Smooth muscle cell of trachea (primary cell): ENCODE measurements at places on chromosomes 2 and 18. TPM values are rescaled to one million over a fixed set of nuclear protein-coding genes. Genes with fewer than 3 reads are reported as not detected.

HK2 gene
- total RNA-seq, result 19.1 and 46.8 TPM in 2 replicates

CNGA3 gene
- total RNA-seq, result under 0.01 and 0.17 TPM in 2 replicates

SERPINB10 gene
- not detected in 2 replicates for total RNA-seq

EVX2 gene
- total RNA-seq, result not detected in 2 replicates

ANKRD62 gene
- not detected in 2 replicates for total RNA-seq

ACMSD gene
- total RNA-seq, result not detected in 2 replicates

FBXO36 gene
- 2.5 and 4.9 TPM in 2 replicates for total RNA-seq

DHRS9 gene
- total RNA-seq, result not detected in 2 replicates

KCNG2 gene
- 0.73 and 3.3 TPM in 2 replicates for total RNA-seq

OBSL1 gene
- 41.0 and 69.1 TPM in 2 replicates for total RNA-seq

GDF7 gene
- total RNA-seq, result 0.15 TPM in 1 of 2 replicates, not detected in the other

OTOS gene
- 1.2 TPM in 1 of 2 replicates, not detected in the other for total RNA-seq

CTLA4 gene
- not detected in 2 replicates for total RNA-seq

DPP4 gene
- 81.4 and 163 TPM in 2 replicates for total RNA-seq

EMX1 gene
- total RNA-seq, result not detected in 2 replicates

DSC3 gene
- 0.15 and 0.33 TPM in 2 replicates for total RNA-seq

TUBA3E gene
- not detected in 2 replicates for total RNA-seq

CCL20 gene
- 2.2 TPM in 1 of 2 replicates, not detected in the other for total RNA-seq

ZNF892 gene
- total RNA-seq, result 6.3 and 7.9 TPM in 2 replicates

GCA gene
- total RNA-seq, result 3.8 and 7.6 TPM in 2 replicates

COL4A4 gene
- 0.50 and 0.87 TPM in 2 replicates for total RNA-seq

ASB18 gene
- total RNA-seq, result not detected in 2 replicates

NLRC4 gene
- total RNA-seq, result not detected in 2 replicates

MPP4 gene
- 0.73 and 0.99 TPM in 2 replicates for total RNA-seq

RNF144A gene
- total RNA-seq, result 0.99 and 2.0 TPM in 2 replicates

TUBA3D gene
- not detected in 2 replicates for total RNA-seq

ABCG8 gene
- total RNA-seq, result not detected in 2 replicates

FAM161A gene
- total RNA-seq, result 1.3 and 2.8 TPM in 2 replicates

ANKRD44 gene
- 8.0 and 8.3 TPM in 2 replicates for total RNA-seq

UGT1A10 gene
- not detected in 2 replicates for total RNA-seq

CRYGB gene
- total RNA-seq, result not detected in 2 replicates

ACTG2 gene
- 2.2 and 4.1 TPM in 2 replicates for total RNA-seq

CHAC2 gene
- total RNA-seq, result 0.83 and 5.5 TPM in 2 replicates

TMEM247 gene
- total RNA-seq, result not detected in 2 replicates

CLEC4F gene
- total RNA-seq, result not detected in 2 replicates

MBP gene
- 3.8 and 14.4 TPM in 2 replicates for total RNA-seq

PFN4 gene
- 0.44 and 0.83 TPM in 2 replicates for total RNA-seq

MAB21L4 gene
- not detected in 2 replicates for total RNA-seq

EMILIN1 gene
- 305 and 366 TPM in 2 replicates for total RNA-seq

MITD1 gene
- 19.4 and 35.6 TPM in 2 replicates for total RNA-seq

PID1 gene
- total RNA-seq, result 21.1 and 26.1 TPM in 2 replicates

OTX1 gene
- 0.29 and 0.33 TPM in 2 replicates for total RNA-seq

RAB27B gene
- total RNA-seq, result 1.0 and 2.0 TPM in 2 replicates

SPATA3 gene
- total RNA-seq, result not detected in 2 replicates

UBXN2A gene
- 13.4 and 13.5 TPM in 2 replicates for total RNA-seq

CROCC2 gene
- 0.50 and 1.0 TPM in 2 replicates for total RNA-seq

SCYGR8 gene
- total RNA-seq, result not detected in 2 replicates

AMER3 gene
- under 0.01 TPM in 1 of 2 replicates, not detected in the other for total RNA-seq

DNAJC5G gene
- total RNA-seq, result not detected in 2 replicates
